ENCODE measurements at places on chromosomes 1 and 21.

DNA sequence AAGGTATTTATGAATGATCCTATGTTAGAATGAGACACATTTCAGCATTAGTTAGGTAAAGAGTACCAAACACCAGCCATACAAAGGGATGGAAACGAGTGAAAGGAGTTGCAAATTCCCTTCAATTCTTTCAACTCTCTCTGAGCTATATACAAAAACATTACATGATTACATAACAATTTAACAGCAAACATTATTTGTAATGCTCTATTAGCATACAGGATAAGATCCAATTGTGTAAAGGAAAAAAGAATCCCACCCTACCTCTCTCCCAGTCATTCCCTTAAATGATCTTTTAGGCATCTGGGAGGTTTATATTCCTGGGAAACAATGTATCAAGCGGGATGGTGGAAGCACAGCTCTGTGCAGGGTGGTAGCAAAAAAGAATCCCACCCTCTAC lies 117.9 kb downstream of the RHOU start:
- DNase-seq, result no peak

DNA sequence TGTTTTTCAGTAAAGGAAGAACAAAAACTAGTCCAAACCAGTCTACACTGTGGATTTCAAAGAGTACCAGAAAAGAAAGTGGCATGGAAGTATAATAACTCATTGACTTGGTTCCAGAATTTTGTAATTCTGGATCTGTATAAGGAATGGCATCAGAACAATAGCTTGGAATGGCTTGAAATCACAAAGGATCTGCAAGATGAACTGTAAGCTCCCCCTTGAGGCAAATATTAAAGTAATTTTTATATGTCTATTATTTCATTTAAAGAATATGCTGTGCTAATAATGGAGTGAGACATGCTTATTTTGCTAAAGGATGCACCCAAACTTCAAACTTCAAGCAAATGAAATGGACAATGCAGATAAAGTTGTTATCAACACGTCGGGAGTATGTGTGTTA lies 21.3 kb downstream of the CHODL start:
- no peak for DNase-seq

GRCh38 chr1:198397208-198397808 lies 143.2 kb downstream of the ATP6V1G3 start:
- DNase-seq, result no peak

DNA sequence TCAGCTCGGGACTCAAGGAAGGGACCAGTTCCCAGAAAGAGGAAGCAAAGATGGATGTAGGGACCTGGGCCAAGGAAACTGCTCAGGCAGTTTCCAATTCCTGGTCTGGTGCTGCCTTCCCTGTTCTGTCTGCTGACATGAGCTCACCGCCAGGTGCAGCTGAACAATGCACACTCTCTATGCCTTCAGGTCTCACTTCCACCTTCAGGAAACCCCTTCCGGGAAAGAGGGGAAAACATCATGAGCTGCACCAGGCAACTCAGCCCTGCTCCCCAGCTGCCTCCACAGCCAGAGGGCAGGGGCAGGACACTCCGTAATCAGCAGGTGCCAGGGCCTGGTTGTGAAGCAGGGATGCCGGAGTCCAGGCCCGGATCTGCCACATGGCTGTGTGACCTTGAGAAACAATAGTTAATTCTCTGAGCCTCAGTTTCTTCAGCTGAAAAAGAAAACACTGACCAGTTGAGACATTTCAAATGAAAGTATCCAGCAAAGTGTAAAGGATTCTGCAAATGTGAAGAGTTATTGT lies 27.8 kb downstream of the SMIM12 start:
- DNase-seq, result no peak

DNA sequence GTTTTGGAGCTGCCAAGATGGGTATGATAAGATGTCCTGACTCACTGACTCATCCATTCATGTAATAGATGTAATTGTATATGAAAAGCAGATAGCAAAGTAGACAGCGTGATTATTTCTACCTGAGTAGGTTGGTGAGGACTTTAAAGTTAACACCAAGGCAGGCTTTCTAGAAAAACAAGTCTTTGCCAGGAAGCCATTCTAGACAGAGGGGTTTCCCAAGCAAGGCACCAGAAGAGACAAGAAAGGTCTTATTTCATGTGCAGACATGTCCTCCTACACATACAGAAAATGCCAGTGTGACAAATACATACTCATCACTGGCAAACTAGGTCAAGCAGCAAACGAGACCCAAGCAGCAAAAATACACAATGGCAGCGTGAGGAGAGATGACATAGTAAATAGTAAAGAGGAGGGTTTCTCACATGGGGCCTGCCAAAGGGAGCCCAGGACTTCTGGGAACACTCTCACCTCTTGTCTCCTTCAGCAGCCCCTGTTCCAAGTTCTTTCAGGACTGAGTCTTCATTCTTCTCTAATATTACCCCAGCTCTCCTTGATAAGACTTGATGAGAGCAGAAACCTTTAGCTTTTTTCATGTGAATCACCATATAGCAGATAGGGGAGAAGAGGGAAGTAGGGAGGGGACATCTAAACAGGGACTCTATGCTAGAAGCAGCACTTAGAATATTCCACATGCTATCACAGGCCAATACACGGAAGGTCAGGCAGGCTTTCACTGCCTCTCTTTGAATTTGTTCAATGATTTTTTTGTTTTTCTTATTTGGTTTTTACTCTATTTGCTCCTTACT lies 114.6 kb upstream of the ATP1B1 start:
- no peak for DNase-seq

DNA sequence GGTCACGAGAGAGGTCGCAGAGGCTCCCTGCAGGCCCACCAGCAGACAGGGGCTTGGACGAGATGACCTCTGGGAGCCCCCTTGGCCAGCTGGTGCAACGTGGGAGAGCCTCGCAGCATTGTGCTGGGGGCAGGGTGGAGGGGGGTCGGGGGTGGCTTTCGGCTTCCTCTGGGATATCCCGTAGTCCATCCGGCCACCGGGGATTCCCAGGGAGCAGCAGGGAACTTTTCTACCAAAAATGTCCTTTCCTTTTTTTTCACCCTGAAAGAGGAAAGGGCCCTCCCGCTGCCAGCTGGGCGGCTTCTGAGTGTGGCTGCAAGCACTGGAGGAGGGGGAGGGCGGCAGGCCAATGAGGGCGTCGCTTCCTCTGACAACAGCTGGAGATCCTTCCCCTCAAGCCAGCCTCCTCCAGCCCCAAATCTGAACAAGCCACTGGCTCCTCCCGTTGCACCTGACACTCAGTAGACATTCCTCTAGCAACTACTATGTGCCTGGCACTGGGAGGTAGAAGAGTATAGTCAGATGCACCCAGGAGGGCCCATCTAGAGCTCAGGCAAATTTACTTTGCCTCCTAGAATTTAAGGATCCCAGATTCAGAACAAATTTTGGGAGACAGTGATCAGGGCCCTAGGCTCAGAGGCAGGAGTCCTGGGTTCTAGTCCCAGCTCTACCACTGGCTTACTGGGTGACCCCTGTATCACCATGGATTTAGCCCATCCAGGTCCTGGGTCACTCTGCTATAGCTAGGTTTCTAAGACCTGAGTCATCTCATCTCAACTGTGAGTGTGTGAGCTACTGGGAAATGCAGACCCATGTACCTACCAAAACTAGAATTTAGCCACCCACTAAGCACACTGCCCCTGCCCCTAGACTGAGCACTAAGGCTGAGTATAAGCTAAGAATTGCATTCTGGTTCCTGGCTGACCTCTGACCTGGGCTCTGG lies 2.7 kb downstream of the MOB3C start:
- DNase-seq, result no peak

GRCh38 chr1:79614762-79615161 lies 608.2 kb upstream of the ADGRL4 start:
- no peak for DNase-seq

Measured in NCI-H1105 treated with DMSO at 0.1 percent for 48 hours (cell line).